ENCODE measurements at places on chromosomes 2 and 18.

DNA sequence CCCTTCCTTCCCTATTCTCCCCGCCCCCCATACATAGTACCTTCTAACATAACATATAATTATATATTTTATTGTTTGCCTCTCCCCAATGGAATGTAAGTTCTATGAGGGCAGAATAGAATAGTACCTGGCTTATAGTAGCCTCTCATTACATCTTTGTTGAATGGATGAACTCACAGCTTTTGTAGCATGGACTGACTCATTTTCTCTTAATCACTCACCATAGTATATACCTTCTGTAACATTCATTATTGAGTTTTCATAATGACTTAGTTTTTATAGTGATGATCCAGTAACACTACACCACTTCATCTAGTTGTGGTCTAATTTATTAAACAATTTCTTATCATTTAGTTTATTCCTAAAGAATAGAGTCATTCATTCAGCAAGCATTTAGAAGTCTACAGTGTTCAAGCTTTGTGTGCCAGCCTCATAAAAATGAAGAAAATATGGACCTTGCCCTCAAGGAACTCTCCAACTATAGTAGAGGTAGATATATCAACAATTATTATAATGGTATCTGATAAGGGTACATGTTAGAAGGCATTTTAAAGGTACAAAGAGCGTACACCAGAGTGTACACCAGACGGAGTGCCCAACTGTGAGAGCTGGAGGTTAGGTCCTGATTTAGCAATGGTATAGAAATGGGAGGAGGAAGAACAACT is 31.1 kb downstream of the NCOA1 start:
- no peak for DNase-seq

DNA sequence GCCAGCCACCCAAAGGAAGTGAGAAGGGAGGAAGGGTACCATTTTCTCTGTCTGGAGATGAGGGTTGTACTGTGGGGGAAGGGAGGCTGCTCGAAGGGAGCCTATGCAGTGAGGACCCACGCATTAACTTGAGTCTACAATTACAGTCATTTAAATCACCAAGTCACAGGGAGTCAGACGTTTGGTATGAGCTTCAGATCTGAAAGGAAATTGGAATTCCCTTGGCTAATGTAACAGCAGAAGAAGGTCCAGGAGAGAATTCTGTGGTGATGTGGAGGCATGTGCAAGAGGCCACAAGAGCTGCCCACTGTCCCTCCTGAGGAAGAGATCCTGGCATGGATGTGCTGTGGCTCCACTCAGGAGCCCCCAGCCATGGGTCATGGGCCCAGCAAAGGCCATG is 22.5 kb downstream of the DAPL1 start:
- no peak for DNase-seq

- no peak for DNase-seq
Observed at GRCh38 chr2:6254441-6254840, 562.3 kb downstream of the SOX11 start.

- no peak for DNase-seq
Observed at GRCh38 chr2:33573657-33574056, 25.4 kb downstream of the FAM98A start.

GRCh38 chr2:186718903-186719302 is 25.0 kb downstream of the FAM171B start:
- no peak for DNase-seq

Data from CD4-positive, alpha-beta T cell treated with Interferon gamma for 1 hour (primary cell).